ENCODE measurements at places on chromosomes 4 and X.

- H3K4me1 ChIP-seq, result no peaks in the 10 kb centered on the region
- H3K4me3 ChIP-seq, result no peak overlapping the region
- H3K36me3 ChIP-seq, result no peaks in the 10 kb centered on the region
- no peaks in the 10 kb centered on the region for H3K27me3 ChIP-seq
Measured at GRCh38 chr4:139568206-139568955, 12.4 kb upstream of the SETD7 start.

GRCh38 chr4:17877661-17878060 lies 66.9 kb downstream of the NCAPG start:
- no peak for DNase-seq
- no peak overlapping the region for H3K27ac ChIP-seq
- H3K36me3 ChIP-seq, result no peaks in the 10 kb centered on the region
- H3K4me1 ChIP-seq, result no peaks in the 10 kb centered on the region
- H3K27me3 ChIP-seq, result no peaks in the 10 kb centered on the region

GRCh38 chr4:63302792-63303191 lies 1106.5 kb downstream of the TECRL start:
- no peak overlapping the region for H3K4me3 ChIP-seq
- no peak overlapping the region for H3K27ac ChIP-seq

DNA sequence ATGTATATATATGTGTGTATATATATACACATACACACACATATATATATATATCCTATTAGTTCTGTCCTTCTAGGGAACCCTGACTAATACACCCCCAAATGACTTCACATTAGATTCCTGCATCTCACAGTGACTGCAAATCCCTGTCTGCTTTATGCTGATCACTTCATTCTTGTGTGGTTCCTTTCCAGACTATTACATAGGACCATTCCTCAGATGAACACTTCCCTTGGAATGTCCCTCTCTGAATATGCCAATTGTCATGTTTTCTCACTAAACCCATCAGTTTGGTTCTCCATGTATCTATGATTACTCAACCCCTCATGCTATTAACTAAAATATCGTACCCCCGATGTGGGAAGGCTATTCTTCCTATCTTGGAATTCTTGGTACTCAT lies 605.2 kb upstream of the NR3C2 start:
- no peaks in the 10 kb centered on the region for H3K36me3 ChIP-seq
- H3K4me1 ChIP-seq, result no peaks in the 10 kb centered on the region
- no peaks in the 10 kb centered on the region for H3K27me3 ChIP-seq
- no peak for DNase-seq
- H3K27ac ChIP-seq, result no peak overlapping the region

- no peaks in the 10 kb centered on the region for H3K4me1 ChIP-seq
- H3K27me3 ChIP-seq, result no peaks in the 10 kb centered on the region
- H3K4me3 ChIP-seq, result no peak overlapping the region
- H3K36me3 ChIP-seq, result no peaks in the 10 kb centered on the region
- H3K27ac ChIP-seq, result no peak overlapping the region
- no peak for DNase-seq
Measured at GRCh38 chr4:124278477-124278876, 434.1 kb downstream of the ANKRD50 start.

DNA sequence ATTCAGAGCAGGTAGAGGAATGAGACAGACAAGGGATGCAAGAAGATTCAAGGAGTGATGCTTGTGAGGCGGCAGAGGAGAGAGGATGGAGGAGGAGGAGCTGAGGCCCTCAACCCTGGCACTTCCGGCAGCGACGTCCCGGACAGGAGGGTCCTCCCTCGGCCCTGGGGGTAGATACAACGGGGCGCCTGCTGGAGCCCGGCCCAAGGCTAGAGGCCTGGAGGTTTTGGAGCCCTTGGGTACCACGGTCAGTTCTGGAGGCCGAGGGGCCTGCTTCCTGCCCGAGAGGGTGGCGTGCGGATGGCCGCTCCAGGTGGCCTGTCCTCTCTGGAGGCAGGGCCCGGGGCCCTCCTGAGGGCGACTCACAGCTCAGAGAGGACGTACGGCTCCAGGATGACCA lies 13.5 kb downstream of the SSR4 start:
- no peaks in the 10 kb centered on the region for H3K36me3 ChIP-seq
- H3K4me3 ChIP-seq, result no peak overlapping the region
- no peak for DNase-seq

DNA sequence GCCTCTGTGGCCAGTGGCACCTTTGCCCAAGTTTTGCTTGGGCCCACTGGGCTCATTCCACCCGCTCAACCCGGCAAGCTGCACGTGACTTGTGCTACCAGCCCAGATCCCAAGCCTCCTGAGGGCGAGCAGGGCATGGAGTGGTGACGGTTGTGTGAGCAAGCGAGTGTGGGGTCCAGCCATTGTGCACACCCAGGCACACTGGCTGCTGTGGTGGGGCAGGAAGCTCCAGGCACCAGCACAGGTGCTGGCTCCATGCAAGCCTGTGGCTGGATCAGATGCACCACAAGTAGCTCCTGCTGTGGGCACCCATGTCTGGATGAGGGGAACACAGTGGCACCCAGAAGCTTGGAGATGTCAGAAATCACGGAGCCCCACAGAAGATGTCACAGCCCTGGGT lies 557.0 kb upstream of the GNPDA2 start:
- H3K27ac ChIP-seq, result no peak overlapping the region
- H3K4me3 ChIP-seq, result no peak overlapping the region
- DNase-seq, result no peak
- H3K36me3 ChIP-seq, result no peaks in the 10 kb centered on the region
- no peaks in the 10 kb centered on the region for H3K4me1 ChIP-seq

- no peak for DNase-seq
- no peaks in the 10 kb centered on the region for H3K27me3 ChIP-seq
- no peak overlapping the region for H3K27ac ChIP-seq
- H3K36me3 ChIP-seq, result no peaks in the 10 kb centered on the region
- no peak overlapping the region for H3K4me3 ChIP-seq
Measured at GRCh38 chr4:155543126-155543765, 123.4 kb upstream of the GUCY1A1 start.

GRCh38 chrX:153707406-153707805 lies 16.8 kb downstream of the BCAP31 start:
- no peak overlapping the region for H3K4me3 ChIP-seq
- no peaks in the 10 kb centered on the region for H3K27me3 ChIP-seq
- H3K36me3 ChIP-seq, result no peaks in the 10 kb centered on the region
- H3K27ac ChIP-seq, result no peak overlapping the region

- no peaks in the 10 kb centered on the region for H3K4me1 ChIP-seq
- H3K27ac ChIP-seq, result no peak overlapping the region
- no peak for DNase-seq
- H3K27me3 ChIP-seq, result no peaks in the 10 kb centered on the region
Measured at GRCh38 chr4:81136161-81136905, 78.7 kb downstream of the PRKG2 start.

DNA sequence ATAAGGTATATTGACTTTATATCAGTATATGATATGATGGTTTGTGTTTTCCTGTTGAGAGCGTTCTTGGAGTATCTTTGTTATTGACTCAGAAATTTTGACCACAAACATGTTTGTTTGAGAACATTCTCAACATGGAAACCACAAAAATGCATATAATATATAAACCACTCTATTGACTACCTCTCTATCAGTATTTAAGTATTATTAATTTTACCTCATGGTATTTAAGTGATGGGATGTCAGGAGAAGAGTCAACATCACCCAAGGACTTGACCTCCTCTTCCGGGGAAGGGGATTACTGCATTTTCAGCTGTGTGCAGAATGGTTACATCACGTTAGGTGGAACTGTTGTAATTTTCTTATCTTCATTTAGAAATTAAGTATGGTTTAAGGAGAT lies 54.3 kb upstream of the PUDP start:
- no peaks in the 10 kb centered on the region for H3K27me3 ChIP-seq
- no peak for DNase-seq
- no peak overlapping the region for H3K27ac ChIP-seq

DNA sequence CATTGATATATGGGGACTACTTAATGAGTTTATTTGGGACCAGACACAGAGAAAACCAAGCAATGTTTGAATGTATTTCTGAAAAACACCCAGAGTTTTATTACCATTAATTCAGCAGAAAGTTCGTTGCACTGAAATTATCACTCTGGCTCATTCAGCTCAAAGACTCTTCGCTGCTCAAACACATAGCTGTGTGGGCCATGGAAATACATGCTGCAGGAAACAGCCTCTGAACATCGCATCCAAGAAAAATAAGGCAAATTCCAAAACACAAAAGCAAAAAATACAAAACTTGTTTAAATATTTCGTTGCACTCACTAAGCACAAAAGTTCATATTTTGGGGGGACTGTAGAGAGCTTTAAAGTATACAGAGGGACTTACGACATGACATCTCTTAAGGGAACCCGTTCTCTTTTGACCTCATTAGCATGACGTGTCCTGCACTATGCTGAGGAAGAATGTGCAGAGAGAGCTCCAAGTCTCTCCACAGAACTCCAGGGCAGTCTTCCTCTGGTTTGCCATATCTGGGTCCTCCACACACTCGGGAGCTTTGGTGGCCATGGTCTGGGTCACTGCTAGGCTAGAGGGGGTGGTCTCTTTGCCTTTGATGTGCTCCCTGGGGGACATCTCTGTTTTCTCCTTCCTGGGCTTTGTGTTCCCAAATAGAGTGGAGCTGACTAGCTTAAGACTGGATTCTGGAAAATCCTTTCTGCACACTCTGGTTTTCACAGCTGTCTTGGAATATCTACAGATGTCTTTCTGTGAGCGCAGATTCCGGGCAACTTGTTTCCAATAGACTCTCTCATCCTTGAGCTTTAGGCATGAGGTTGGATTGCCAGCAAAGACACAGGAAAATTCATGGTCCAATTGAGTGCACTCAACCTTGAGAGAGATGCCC lies 2.8 kb downstream of the FGFBP1 start:
- no peaks in the 10 kb centered on the region for H3K27me3 ChIP-seq
- no peak overlapping the region for H3K4me3 ChIP-seq
- H3K4me1 ChIP-seq, result peaks cover 9% of the 10 kb centered on the region
- H3K27ac ChIP-seq, result no peak overlapping the region
- no peaks in the 10 kb centered on the region for H3K36me3 ChIP-seq
- no peak for DNase-seq

DNA sequence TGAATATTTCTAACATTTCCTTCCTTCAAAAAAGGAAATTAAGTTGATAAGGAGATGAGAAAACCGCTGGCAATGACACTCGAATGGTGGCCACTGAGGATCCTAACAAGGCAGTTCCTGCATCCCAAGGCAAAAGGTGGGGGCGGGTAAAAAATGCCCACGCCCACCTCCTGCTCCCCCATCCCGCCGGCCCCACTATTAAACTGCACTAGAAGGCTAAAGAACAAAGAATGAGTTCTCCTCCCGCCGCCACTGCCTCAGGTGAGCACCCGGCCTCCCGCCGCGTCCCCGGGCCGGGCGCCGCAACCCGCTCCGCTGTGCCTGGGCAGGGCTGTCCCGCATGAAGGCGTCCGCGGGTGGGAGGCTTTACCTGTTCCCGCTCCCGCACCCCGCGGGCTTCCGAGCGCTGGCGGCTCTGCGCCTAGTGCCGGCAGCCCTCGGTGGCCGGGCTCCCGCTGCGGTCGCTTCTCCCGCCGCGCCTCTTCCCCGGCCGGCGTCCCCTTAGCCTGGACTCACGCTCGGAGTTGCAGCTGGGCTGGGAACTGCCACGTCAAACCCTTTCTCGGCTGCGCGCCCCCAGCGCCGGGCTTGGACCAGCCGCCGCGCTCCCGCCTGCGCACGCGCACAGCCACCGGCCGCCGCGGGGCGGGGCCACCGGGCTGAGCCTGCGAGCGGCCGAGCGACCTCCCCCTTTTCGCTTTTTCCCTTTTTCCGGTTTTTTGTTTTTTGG lies at the start of gene SEC24D:
TSS of gene SEC24D (minus strand) at position 556 of the 730 bp plus-strand sequence. CDS start 2,430 bp downstream, outside the sequence.
- H3K27me3 ChIP-seq, result no peaks in the 10 kb centered on the region
- peak; percentile 66 for DNase-seq
- peaks cover 5% of the 10 kb centered on the region for H3K4me1 ChIP-seq
- H3K4me3 ChIP-seq, result peak within 1 kb of the TSS; percentile 70

DNA sequence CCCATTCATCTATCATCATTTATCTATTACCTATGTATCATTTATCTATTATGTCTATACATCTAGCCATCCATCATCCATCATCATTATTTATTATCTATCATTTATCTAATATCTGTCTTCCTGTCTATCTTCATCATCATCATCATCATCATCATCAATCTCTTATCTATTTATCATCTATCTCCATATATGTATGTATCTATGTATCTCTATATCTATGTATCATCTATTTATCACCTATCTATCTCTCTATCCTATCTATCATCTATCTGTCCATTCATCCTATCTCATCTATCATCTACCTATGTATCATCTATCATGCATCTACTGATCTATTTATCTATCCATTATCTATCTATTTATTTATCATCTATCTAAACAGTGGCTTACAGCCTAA lies 3.8 kb upstream of the GYG2 start:
- no peak overlapping the region for H3K4me3 ChIP-seq
- no peak overlapping the region for H3K27ac ChIP-seq
- no peak for DNase-seq
- H3K36me3 ChIP-seq, result no peaks in the 10 kb centered on the region

- DNase-seq, result no peak
- peaks cover 4% of the 10 kb centered on the region for H3K4me1 ChIP-seq
- no peaks in the 10 kb centered on the region for H3K27me3 ChIP-seq
- no peaks in the 10 kb centered on the region for H3K36me3 ChIP-seq
- H3K27ac ChIP-seq, result no peak overlapping the region
- H3K4me3 ChIP-seq, result no peak overlapping the region
Measured at GRCh38 chr4:139668036-139668435, 2.4 kb downstream of the MGST2 start.

GRCh38 chr4:77844363-77844762 lies 18.3 kb upstream of the MRPL1 start:
- no peaks in the 10 kb centered on the region for H3K36me3 ChIP-seq
- no peaks in the 10 kb centered on the region for H3K27me3 ChIP-seq
- H3K4me1 ChIP-seq, result no peaks in the 10 kb centered on the region

GRCh38 chr4:130183096-130183495 lies 1087.1 kb downstream of the C4orf33 start:
- no peaks in the 10 kb centered on the region for H3K4me1 ChIP-seq
- no peaks in the 10 kb centered on the region for H3K27me3 ChIP-seq
- no peak overlapping the region for H3K4me3 ChIP-seq
- H3K27ac ChIP-seq, result no peak overlapping the region
- H3K36me3 ChIP-seq, result no peaks in the 10 kb centered on the region

DNA sequence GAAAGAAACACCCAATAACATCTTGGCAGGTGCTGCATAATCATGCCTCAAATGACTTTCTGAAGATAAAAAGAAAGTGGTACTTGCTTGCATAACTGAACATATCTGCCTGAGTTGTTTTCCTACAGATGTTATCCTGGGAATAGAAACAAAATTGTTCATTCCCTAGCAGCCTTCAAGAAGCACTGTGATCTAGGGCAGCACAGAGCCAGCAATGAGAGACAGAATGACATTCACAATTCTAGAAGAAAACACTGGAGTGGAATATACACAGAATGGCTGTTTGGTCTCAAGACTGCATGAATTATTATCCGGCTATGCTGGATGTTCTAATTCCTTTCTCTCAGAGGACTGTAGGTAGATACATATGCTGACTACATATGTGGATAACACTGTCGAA lies 790.9 kb downstream of the PDHA2 start:
- H3K27me3 ChIP-seq, result no peaks in the 10 kb centered on the region
- no peak for DNase-seq
- H3K4me1 ChIP-seq, result no peaks in the 10 kb centered on the region
- H3K27ac ChIP-seq, result no peak overlapping the region
- H3K4me3 ChIP-seq, result no peak overlapping the region

- no peak overlapping the region for H3K27ac ChIP-seq
- no peak for DNase-seq
- H3K4me3 ChIP-seq, result no peak overlapping the region
- no peaks in the 10 kb centered on the region for H3K27me3 ChIP-seq
Measured at GRCh38 chr4:13047591-13047990, 436.5 kb downstream of the RAB28 start.

GRCh38 chr4:120857312-120857711 lies 65.2 kb downstream of the PRDM5 start:
- no peaks in the 10 kb centered on the region for H3K36me3 ChIP-seq
- DNase-seq, result no peak
- H3K4me1 ChIP-seq, result no peaks in the 10 kb centered on the region
- no peaks in the 10 kb centered on the region for H3K27me3 ChIP-seq

Measured in H1 (cell line).